Esophagus squamous epithelium (tissue), 5 donors: ENCODE measurements at places on chromosomes 13 and 19.

- DNase-seq = no peak
Measured at GRCh38 chr19:1213391-1214286, 8.1 kb downstream of the STK11 start.

GRCh38 chr19:39788244-39788643 lies 9.6 kb downstream of the LEUTX start:
- no peak for DNase-seq

DNA sequence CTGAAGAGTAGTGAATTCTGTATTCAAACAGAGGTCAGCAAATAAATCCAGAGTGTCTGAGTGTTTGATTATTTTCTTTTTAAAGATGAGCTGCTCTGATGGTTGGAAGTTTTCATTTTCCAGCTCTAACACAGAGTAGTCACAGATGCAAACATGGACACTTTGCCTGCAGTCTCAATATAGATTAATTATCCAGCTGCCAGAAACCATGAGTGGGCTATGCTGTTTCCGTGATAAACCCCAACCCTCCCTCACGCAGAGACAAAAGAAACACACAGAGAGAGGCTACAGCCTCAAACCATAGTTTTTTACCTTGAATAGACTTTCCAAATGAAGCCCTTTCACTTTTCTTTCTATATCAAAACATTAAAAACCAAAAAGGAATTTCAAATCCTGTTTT lies 884.7 kb downstream of the DIAPH3 start:
- no peak for DNase-seq

- no peak for DNase-seq
Measured at GRCh38 chr13:82717249-82717648, 1165.0 kb downstream of the SLITRK1 start.

DNA sequence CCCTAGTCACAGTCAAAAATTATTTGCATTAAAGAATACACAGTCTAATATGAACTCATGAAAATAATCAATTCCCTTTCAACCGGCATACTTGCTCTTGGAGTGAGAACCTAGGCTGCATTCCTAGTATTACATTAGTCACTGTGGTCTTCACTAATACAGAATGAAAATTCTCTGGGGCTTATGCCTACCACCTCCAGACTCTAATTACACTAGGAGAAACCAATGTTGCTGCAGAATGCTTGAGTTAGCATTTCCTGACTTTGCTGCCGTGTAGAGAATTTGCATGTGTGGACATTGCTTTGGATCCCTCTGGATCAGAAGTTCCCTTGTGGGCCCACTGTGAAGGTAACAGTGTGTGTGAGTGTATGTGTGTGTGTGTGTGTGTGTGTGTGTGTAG lies 87.8 kb downstream of the CCNA1 start:
- no peak for DNase-seq

DNA sequence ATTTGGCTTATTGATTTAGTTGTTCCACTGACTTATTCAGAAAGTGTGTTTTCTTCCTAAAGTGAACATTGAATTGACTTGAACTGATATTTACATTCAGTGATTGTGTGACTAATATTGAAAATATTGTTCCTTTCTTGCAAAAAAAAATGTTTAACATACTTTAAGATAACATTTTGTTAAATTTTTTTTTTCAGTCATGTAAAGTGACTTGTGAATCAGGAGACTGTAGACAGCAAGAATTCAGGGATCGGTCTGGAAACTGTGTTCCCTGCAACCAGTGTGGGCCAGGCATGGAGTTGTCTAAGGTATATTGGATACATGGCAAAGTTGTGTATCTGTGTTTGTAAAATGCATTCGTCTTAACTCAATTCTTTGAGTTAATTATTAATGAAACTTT lies 22.9 kb downstream of the TNFRSF19 start:
- no peak for DNase-seq

- no peak for DNase-seq
Measured at GRCh38 chr19:53826876-53827275, 2.8 kb upstream of the NLRP12 start.

- DNase-seq = no peak
Measured at GRCh38 chr13:33050161-33050560, 33.9 kb downstream of the KL start.

DNA sequence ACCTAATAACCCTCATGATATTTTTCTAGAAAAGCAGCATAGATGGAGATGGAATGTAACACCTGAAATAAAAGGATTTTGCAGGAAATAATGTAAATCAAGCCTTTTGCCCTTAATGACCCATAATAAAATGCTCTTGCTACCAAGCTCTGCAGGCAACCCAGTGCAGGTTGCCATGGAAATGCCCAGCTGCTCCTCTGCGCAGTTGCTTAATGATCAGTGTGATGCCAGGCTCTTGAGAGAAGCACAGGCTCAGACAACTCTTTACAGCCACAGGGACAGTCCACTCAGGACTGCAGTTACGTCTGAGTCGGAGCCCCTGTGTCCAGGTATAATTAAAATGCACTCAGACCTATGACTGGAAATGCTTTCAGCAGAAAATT lies 165.5 kb downstream of the LACC1 start:
- no peak for DNase-seq

DNA sequence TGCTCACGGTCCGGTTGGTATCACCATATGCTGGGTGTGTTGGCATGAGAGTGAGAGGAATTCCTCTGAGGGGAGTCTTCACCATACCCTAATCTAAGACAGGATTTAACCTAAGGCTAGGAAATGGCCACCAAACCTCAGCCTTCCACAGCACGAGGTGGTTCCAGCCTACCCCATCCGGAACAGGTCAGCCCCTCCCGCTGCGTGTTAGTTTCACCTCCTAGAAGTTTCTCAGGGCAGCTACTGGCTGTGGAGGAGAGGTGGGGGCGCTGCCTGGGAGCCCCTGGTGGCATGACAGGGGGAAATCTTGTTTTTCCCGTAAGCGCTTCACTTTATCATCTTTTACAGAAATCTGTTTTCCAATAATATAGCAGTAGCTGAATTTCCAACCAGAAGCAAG lies 55.1 kb downstream of the RGCC start:
- DNase-seq = no peak

GRCh38 chr13:112207129-112207528 lies 140.2 kb downstream of the SOX1 start:
- no peak for DNase-seq

DNA sequence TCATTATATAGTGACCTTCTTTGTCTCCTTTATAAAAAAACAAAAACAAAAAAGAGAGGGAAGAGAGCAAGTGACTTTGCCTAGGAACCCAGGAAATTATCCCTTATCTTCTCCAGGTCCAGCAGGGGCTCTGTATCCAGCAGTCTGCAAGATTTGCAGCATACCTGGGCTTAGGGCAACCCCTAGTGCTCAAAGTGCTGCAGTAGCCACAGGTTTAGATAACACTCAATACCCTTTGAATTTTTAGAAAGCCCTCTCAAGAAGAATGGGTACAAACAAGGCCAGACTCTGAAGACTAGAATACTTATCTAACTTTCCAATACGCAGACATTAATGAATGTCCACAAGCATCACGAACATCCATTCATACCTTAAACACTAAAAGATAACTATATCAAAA lies 43.2 kb downstream of the CCNA1 start:
- no peak for DNase-seq

GRCh38 chr13:89980896-89981295 lies 1366.6 kb upstream of the MIR17HG start:
- DNase-seq = no peak

DNA sequence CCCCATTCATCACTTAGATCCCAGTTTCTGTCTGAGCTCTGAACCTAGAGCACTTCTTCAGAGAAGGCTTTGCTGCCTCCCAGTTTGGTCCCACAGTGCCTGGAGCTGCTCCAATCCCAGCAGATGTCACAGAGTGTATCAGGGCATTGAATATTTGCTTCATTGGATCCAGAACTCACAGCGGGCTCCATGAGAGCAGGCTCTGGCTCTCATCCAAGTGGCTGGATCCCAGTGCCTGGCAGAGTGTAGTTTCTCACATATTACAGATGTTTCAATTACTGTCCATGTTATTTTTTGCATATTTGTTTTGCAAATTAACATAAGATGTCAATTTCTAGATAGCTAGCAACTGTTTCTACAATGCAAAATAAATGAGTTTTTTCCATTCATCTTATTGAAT lies 50.6 kb downstream of the MYO16 start:
- DNase-seq = no peak

- DNase-seq = no peak
Measured at GRCh38 chr13:86992251-86992650, 678.9 kb upstream of the SLITRK5 start.

- no peak for DNase-seq
Measured at GRCh38 chr19:54448040-54448773, 792 bp upstream of the LENG8 start.

DNA sequence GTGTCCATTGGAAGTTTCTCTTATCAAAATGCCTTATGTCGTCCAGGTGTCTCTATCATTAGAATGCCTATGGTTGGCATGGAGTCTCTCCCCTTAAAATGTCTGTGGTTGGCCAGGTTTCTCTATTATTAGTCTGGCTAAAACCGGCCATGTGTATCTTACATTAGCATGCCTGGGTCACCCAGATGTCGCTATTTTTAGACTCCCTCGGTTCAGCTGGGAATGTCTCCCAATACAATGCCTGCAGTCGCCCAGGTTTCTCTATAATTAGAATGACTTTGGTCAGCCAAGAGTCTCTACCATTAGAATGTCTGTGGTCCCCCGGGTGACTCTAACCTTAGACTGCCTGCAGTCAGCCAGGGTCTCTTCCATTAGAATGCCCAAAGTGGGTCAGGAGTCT lies 1536.1 kb downstream of the UQCRFS1 start:
- DNase-seq = no peak

DNA sequence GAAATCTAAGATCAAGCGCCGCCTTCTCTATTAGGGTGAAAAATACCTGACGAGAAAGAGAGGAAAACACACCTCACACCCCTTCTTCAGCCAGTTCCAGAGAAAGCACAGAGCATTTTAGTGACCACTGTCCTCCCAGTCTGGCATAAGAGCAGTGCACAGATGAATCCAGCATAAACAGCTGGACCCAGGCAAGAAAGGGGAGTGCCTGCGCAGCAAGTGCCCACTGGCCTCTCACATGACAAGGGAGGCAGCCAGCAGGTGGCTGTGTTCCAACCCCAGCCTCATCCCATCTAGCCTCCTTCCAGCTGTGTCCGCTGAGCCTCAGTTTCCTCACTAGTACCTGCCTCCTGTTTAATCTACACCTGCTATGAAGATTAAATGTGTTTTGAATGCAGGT lies 8.0 kb downstream of the MED26 start:
- no peak for DNase-seq
